ENCODE measurements at places on chromosomes 2 and 18. TPM values are rescaled to one million over a fixed set of nuclear protein-coding genes. Genes with fewer than 3 reads are reported as not detected.

The ALPG gene
- not detected for total RNA-seq

The TUBA4B gene
- not detected for total RNA-seq

The APCDD1 gene
- total RNA-seq: 0.38 TPM

The MOGAT1 gene
- not detected for total RNA-seq

The ACMSD gene
- not detected for total RNA-seq

The SERTAD2 gene
- 25.5 TPM for total RNA-seq

The BCL2L11 gene
- total RNA-seq: 24.1 TPM

The RAPGEF4 gene
- total RNA-seq: 0.63 TPM

The PJVK gene
- 1.9 TPM for total RNA-seq

The C2orf15 gene
- total RNA-seq: 2.3 TPM

The CTLA4 gene
- total RNA-seq: 11.9 TPM

The DSG4 gene
- total RNA-seq: not detected

The ZEB2 gene
- total RNA-seq: 106 TPM

All from T-cell (primary cell).